Fibroblast of skin of left quadriceps (primary cell): ENCODE measurements at places on chromosomes 7 and 10.

- peak; percentile 59 for DNase-seq
Observed at GRCh38 chr7:1197997-1198625, 34.6 kb upstream of the UNCX start.

GRCh38 chr7:1059200-1060091 is 15.1 kb downstream of the GPR146 start:
- no peak for DNase-seq

- DNase-seq = no peak
Observed at GRCh38 chr7:74395745-74396311, 57.9 kb upstream of the GTF2IRD1 start.

- no peak for DNase-seq
Observed at GRCh38 chr10:129949411-129949810, 14.7 kb downstream of the EBF3 start.

DNA sequence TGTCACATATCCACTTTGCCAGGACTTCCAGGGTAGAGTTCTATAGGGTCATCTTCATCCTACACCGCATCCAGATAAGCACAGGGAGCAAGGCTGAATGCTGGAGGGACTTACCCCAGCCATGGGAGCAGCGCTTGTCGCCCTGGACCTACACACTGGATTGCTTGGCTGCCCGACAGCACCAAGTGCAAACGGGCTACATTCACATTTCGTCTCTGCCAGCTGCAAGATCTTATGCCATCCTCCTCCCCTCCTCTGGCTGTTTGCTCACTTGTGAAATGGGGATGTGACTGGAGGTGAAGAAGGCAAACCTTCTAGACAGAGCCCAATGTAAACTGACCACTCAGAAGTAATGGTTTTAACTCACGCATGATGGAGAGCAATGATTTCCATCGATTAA is 1.0 kb downstream of the DDC start:
- no peak for DNase-seq

DNA sequence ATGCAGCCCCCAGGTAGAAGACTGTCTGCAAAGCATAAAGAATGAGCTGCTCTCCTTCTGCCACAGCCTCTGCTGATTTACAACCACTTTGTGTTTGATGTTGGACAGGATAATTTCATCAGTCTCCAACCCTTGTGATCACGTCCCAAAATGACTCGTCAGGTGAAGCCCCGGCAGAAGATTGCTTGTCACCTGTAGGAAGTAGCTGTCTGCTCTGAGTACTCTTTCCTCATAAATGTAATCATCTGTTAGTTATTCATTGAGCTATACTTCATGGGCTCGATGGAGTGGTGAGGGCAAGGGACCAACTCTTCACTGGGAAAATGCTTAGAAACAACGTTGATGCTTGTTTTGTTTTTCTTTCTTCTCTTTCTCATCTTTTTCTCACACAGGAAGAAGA is 290.9 kb upstream of the SP8 start:
- DNase-seq = no peak

GRCh38 chr10:42911359-42911758 is 128.8 kb downstream of the BMS1 start:
- no peak for DNase-seq

- no peak for DNase-seq
Observed at GRCh38 chr10:75967491-75967890, 536.1 kb downstream of the LRMDA start.

DNA sequence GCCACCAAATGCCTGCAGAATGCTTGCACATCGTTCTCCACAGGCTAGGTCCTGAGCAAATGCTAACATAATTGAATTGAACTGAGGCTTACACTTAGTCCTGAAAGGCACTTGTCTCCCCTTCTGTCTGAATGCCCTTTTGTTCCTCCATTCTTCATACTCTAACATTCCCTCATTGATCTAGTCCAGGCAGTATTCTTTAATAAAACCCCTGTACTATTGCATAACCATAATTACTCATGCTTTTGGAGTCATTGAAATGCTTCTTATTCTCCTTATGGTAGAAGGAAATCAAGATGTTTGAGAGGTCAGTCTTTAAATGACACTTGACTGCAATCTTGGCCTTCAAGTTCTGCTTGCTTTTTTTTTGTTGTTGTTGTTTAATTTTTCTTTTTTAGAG is 7.1 kb downstream of the PI4K2A start:
- DNase-seq = peak; percentile 13

DNA sequence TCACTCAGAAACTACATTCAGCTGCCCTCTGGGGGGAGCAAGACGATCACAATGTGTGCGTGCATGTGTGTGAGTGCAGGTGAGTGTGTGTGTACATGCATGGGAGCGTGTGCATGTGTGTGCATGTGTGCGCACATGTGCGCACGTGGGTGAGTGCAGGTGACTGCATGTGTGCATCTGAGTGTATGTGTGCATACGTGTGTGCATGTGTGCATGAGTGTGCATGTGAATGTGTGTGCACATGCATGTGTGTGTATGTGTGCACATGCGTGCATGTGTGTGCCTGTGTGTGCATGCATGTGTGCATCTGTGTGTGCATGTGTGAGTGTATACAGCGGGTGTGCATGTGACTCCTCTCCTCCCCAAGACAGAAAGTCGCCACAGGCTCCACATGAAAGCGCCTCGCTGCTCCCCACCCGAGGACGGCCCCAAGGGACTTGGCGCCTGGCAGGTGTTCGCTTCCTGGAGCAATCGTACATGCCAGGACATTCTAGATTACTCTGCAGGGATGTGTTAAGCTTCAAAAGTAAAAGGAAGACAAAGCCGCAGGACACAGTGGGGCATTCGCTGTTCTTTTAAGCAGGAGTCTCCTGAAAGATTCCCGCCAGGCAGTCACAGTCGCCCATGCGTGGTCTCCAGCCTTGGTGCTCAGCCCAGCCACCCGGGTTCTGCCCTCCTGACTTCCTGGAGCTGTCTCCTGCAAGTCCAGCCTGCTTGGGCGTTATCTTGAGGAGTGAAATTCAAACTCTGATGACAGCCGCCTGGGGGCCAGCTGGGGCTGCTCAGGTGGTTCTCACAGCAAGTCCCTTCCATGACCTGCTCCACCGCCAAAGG is 42.0 kb upstream of the ADGRA1 start:
- DNase-seq = no peak

DNA sequence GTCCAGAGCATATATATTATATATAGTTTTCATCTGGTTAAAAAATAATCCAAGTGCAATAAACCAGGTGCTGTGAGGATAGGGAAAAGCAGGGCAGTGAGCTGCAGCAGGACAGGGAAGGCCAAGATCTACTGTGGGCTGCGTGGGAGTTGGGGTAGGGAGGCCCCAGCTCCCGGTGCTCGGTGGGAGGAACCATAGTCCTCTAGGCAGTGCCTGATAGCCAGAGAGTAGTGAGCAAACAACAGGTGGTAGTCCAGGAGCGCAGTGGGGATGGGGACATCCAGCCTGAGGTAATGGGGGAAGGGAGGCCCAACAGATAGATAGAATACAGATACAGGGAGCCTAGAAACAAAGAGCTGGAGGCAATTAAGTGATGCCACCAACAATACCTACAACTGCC is 4.1 kb upstream of the BMPR1A start:
- DNase-seq = no peak
